ENCODE measurements at places on chromosomes 7 and 10. TPM values are rescaled to one million over a fixed set of nuclear protein-coding genes. Genes with fewer than 3 reads are reported as not detected.

SPDYE11 gene
- total RNA-seq: not detected

ITPRID1 gene
- not detected for total RNA-seq

TACR2 gene
- total RNA-seq: not detected

SEMA3D gene
- total RNA-seq: 1.3 TPM

SLC26A5 gene
- total RNA-seq: not detected

SPDYE8 gene
- total RNA-seq: not detected

VOPP1 gene
- 23.9 TPM for total RNA-seq

GRIFIN gene
- total RNA-seq: not detected

SLC18A3 gene
- not detected for total RNA-seq

GFRA1 gene
- 6.0 TPM for total RNA-seq

PDZD7 gene
- 0.57 TPM for total RNA-seq

RELN gene
- 0.14 TPM for total RNA-seq

PDGFA gene
- total RNA-seq: 177 TPM

THSD7A gene
- total RNA-seq: 0.44 TPM

CSGALNACT2 gene
- 33.0 TPM for total RNA-seq

CHST3 gene
- total RNA-seq: 26.8 TPM

ZWINT gene
- total RNA-seq: 2.2 TPM

UCN3 gene
- not detected for total RNA-seq

ZKSCAN1 gene
- total RNA-seq: 31.9 TPM

FAM221A gene
- total RNA-seq: 1.1 TPM

FBXO24 gene
- 0.86 TPM for total RNA-seq

TAS2R40 gene
- total RNA-seq: not detected

AMPH gene
- 0.22 TPM for total RNA-seq

POM121C gene
- total RNA-seq: 16.6 TPM

UTF1 gene
- not detected for total RNA-seq

MSS51 gene
- 1.9 TPM for total RNA-seq

GCK gene
- total RNA-seq: not detected

RINT1 gene
- 27.6 TPM for total RNA-seq

GALNT17 gene
- total RNA-seq: not detected

FERD3L gene
- total RNA-seq: not detected

OR9A4 gene
- not detected for total RNA-seq

CDH23 gene
- under 0.01 TPM for total RNA-seq

STX1A gene
- 11.8 TPM for total RNA-seq

PAX4 gene
- total RNA-seq: not detected

AGR2 gene
- not detected for total RNA-seq

TYW1B gene
- 4.8 TPM for total RNA-seq

PSD gene
- 2.3 TPM for total RNA-seq

ZP3 gene
- 0.43 TPM for total RNA-seq

NEUROD6 gene
- total RNA-seq: not detected

SLC39A12 gene
- total RNA-seq: not detected

SCART1 gene
- 3.1 TPM for total RNA-seq

OPALIN gene
- not detected for total RNA-seq

TRDMT1 gene
- total RNA-seq: 5.7 TPM

ADCK2 gene
- total RNA-seq: 21.0 TPM

VAX1 gene
- not detected for total RNA-seq

ADAM12 gene
- 30.4 TPM for total RNA-seq

CALCR gene
- total RNA-seq: 0.14 TPM

ADCYAP1R1 gene
- total RNA-seq: not detected

FAM131B gene
- 1.1 TPM for total RNA-seq

ABCC2 gene
- total RNA-seq: 1.0 TPM

VWA2 gene
- total RNA-seq: 0.43 TPM

NKX2-3 gene
- total RNA-seq: not detected

CDHR1 gene
- total RNA-seq: not detected
